ENCODE measurements at places on chromosomes 6 and 20. TPM values are rescaled to one million over a fixed set of nuclear protein-coding genes. Genes with fewer than 3 reads are reported as not detected.

GRCh38 chr6:37646097-37646864, 51.4 kb downstream of the MDGA1 start:
- no peak for DNase-seq

- no peak for DNase-seq
Observed at GRCh38 chr6:36350681-36351571, 14.2 kb upstream of the BNIP5 start.

- DNase-seq: no peak
Observed at GRCh38 chr6:130035211-130035610, 16.8 kb downstream of the L3MBTL3 start.

DNA sequence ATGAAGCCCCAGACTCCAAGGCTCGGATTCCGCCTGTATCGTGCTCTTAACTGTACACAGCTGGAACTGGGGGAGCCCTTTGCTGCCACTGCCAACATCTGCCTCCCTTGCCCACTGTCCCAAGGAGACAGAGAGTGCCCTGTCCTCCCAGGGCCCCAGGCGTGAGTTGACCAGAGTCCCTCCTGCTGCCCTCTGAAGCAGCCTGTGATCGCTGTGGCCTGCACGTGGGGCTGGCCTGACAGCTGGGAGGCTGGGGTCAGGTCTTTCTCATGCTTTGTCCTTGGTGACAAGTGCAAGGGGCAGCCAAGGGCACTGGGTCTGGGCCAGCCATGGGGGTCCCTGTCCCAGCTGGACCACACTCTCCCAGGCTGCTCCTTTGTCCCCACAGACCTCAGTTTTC, 44.3 kb downstream of the KIAA1755 start:
- DNase-seq: no peak

DNA sequence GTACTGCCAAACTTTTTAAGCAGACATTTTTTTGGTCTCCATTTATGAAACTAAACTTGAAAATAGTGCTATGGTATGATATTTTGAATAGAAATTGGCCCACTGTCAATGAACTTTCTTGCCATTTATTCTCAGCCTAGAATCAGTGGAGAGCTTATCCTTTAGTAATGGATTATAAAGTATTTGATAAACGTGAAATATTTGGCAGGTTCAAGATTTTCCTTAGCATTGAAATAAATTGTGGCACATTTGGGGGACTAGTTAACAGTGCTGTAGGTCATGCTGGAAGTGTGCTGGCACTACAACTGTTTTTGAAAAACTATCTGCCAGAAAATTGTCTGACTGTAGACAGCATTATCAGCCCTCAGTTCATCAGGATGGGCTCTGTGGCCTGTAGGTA, 2.1 kb downstream of the PRSS35 start:
- no peak for DNase-seq

GRCh38 chr6:148780918-148781436, 34.1 kb downstream of the UST start:
- no peak for DNase-seq

DNA sequence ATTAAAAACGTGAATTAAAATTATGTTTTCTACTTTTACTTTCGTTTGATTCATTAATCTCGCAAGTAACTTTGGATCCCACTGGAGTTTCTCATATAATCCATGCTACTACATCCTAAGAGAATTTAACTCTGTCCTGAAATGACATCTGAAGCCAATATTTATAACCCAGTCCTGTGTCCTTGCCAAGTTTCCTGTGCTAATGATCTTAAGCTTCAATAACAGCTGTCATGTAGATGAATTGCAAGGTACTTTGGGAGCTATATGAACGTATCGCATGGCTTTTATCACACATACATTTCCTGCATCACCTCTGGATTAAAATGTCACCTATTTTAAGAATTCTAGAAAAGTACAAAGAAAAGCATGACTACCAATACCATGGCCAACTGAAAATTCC, 833.8 kb upstream of the CITED2 start:
- peak; percentile 7 for DNase-seq

DNA sequence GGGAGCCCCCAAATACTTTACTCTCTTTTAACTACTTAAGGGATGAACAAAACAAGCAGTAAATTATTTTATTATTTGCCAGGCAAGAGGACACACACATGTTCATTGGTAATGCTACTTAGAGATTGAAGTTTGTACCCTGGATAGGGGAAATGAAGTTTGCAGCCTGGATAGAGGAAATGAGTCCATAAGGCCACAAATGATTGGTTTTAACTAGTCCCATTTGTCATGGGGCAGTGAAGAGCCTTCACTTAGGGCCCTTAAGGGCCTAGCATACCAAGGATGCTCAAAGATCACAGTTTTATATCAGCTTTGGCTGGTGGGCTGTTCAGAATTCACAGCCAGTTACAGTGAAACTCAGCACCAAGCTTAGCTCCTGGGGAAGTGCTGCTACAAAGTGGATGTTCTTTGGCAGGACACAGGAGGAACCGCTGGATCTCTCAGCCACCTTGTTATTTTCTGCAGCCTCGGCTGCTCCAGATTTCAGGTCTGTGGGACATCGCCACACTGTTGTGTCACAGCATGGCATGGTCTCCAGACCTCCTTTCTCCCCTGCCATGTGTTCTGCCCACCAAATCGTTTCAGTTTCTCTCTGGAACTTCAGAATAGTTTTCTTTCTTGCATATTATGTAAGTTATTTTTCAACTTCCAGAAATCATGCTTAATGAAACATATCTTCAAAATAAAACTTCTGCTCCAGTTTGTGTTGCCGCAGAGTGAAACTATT, 41.8 kb downstream of the NCOA7 start:
- DNase-seq: no peak

DNA sequence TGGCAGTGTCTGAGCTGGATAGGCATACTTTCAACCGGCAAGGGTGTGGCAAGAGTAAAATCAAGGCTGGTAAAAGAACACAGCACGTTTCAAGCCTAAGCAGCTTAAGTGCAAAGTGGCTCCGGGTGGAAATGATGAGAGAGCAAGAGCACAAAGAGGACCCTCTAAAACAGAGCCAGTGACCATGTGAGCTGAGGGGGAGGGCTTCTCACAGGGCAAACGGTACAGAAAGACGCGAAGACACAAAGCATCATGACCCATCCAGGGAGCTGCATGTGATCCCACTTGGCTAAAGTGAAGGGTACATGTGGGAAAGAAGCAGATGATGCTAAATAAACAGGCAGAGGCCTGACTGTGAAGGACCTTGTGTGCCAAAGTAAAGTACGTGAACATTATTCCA, 25.7 kb downstream of the FKBP5 start:
- no peak for DNase-seq

DNA sequence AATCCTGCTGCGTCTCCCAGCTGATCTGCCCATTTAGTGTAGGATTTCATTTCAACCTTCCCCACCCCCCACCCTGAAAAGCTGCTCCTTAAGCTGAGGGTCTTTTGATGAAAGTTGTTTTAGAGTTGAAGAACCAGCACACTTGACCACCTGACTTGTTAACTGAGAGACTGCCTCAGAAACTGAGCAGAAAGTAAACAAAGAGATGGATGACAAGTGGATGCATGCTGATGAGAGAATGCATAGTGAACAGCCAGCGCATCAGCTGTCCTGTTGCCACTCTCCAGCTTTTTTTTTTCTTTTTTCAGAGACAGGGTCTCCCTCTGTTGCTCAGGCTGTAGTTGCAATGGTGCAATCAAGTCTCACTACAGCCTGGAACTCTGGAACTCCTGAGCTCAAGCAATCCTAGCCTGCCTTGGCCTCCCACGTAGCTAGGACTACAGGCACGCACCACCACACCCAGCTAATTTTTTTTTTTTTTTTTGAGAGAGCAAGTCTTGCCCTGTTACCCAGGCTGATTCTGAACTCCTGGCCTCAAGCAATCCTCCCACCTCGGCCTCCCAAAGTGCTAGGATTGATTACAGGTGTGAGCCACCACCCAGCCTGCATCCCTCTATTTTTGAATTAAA, 9.5 kb downstream of the RPL10A start:
- no peak for DNase-seq

- peak; percentile 58 for DNase-seq
Observed at GRCh38 chr6:25652007-25652515, at the start of gene SCGN. Gene SCGN (plus strand): TSS chr6:25652215. CDS start chr6:25652404, 189 bp downstream.

DNA sequence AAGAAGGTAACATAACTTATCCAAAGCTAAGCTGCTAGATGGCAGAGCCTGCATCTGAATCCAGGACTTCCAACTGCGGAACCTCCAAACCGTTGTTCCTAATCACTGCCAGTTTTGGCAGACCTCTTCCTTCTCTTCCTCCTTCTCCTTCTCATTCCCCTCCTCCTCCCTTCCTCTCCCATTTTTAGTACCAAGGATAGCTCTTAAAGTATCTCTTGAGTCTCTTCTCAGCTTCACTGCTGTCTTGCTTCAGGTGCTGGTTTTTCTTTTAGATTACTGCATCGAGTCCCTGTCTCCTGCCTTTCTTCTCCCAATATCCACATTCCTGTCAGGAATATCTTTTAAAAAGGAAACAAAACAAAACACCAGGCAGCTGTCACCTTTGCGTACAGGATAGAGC, 77.1 kb downstream of the CDYL start:
- no peak for DNase-seq

GRCh38 chr20:24943196-24943595, 5.9 kb upstream of the CST7 start:
- DNase-seq: no peak

- DNase-seq: no peak
Observed at GRCh38 chr20:4225745-4226144, 210.4 kb upstream of the RNF24 start.

- DNase-seq: no peak
Observed at GRCh38 chr6:116158641-116159040, 32.7 kb upstream of the COL10A1 start.

GRCh38 chr20:43755851-43756250, 29.0 kb upstream of the GTSF1L start:
- no peak for DNase-seq

DNA sequence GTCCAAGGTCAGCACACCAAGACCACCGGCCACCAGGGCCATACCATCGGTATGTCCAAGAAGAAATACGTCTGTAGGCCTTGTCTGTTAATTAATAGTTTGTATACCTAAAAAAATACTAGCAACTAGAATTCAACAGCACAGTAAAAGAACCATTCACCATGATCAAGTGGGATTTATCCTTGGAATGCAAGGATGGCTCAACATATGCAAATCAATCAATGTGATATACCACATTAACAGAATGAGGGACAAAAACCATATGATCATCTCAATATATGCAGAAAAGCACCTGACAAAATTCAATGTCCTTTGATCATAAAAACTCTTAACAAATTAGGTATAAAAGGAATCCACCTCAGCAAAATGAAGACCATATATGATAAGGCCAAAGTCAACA, 24.4 kb downstream of the RPP40 start:
- no peak for DNase-seq

DNA sequence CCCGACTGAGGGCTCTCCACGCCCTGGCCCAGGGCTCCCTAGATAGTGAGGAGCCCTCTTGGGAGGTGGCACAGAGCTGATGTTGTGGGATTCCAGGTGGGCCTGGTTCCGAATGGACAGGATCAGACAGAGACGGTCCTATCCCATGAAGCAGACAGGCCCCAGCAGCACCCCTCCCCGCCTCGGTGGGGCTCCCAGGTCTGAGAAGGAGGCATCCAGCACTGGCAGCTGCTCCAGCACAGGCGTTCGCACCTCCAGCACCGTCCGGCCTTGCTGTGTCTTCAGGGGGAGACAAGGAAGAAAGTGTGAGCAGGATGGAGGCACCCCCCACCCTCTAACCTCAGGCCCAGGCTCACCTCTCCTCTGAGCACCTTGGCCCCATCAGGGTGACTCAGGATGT, 28.7 kb downstream of the COL11A2 start:
- DNase-seq: no peak

- DNase-seq: no peak
Observed at GRCh38 chr20:45019027-45019761, 52.9 kb downstream of the STK4 start.

GRCh38 chr6:151240791-151241642, 1.2 kb downstream of the AKAP12 start:
- peak; percentile 40 for DNase-seq

DNA sequence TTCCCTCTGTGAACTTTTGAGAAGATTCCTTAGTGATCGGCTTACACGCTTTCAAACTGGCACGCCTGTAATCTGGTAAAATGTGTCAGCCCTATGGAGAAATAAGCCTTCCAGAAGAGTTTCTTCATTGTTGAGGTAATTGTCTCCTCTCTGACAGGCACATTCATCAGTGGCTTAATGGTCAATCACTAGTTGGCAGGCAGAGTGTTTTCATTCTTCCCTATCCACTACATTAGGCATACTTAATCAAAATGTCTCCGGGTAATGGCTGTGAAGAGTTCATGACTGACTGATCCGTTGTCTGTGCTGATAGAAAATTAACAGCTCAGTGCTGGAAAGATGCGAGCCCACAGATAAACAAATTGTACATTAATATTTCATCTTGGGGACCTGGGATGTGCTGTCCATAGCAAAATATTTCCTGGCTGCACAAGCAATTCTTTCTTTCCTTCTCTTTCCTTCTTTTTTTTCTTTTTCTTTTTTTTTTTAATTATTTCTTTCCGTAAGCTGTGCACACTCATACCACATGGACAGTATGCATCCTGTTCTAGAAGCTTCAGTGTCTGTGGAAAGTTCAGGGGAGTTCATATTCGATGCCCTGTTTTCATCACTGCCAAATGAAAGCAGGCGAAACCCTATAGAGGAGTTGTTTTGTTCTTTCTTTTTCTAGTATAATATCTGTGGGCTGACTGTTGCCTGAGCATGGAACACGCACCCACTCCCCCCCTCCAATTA, 31.4 kb downstream of the TSHZ2 start:
- no peak for DNase-seq

DNA sequence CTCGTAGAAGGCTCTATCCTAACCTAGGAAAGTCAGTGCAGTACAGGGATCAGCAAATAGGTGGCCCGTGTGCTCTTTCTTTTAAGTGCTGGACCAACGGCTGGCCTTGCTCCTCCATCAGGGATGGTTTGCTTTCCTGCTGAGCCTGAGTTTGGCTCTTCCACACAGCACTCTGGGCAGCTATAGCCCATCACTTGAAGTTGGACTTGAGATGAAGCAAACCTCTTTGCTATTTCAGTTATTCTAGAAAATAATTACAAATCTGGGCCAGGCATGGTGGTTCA, 66.9 kb upstream of the KCNK16 start:
- no peak for DNase-seq

DNA sequence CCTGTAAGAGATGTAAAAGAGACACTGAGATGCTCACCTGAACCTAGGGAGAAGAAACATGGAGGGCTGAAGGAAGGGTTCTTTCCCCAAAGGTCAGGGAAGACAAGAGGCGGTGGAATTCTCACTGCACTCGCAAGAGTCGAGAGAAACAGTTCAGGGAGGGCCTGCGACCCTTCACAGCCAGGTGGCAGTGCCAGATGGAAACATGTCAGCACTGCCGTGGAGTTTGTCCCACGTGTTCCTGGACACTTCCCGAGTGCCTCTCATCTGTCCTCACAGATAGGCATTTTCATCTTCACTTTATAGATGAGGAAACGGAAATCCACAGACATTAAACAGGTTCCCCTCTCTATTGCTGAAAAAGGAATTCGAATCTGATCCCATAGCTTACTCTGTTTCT, 70.4 kb upstream of the SYNJ2 start:
- no peak for DNase-seq

GRCh38 chr6:16405375-16405774, 167.0 kb downstream of the GMPR start:
- no peak for DNase-seq

- peak; percentile 37 for DNase-seq
Observed at GRCh38 chr20:2022163-2022562, 28.3 kb upstream of the PDYN start.

Gene TNF
- polyA plus RNA-seq: 4.5 TPM

Gene GABRR1
- polyA plus RNA-seq: not detected

Gene SOX18
- polyA plus RNA-seq: 0.04 TPM

Gene RGS17
- 0.06 TPM for polyA plus RNA-seq

Gene TRAPPC3L
- polyA plus RNA-seq: 0.12 TPM

Gene DEFB124
- not detected for polyA plus RNA-seq

Gene BTNL2
- polyA plus RNA-seq: not detected

Gene RIPOR3
- 0.06 TPM for polyA plus RNA-seq

Gene NKAPL
- 1.8 TPM for polyA plus RNA-seq

Measured in foreskin keratinocyte (primary cell).